Hematopoietic multipotent progenitor cell treated with erythropoietin and hydrocortisone succinate and interleukin-3 and kit ligand, for 4 days (in vitro differentiated cells): ENCODE measurements at places on chromosomes 6 and 20.

DNA sequence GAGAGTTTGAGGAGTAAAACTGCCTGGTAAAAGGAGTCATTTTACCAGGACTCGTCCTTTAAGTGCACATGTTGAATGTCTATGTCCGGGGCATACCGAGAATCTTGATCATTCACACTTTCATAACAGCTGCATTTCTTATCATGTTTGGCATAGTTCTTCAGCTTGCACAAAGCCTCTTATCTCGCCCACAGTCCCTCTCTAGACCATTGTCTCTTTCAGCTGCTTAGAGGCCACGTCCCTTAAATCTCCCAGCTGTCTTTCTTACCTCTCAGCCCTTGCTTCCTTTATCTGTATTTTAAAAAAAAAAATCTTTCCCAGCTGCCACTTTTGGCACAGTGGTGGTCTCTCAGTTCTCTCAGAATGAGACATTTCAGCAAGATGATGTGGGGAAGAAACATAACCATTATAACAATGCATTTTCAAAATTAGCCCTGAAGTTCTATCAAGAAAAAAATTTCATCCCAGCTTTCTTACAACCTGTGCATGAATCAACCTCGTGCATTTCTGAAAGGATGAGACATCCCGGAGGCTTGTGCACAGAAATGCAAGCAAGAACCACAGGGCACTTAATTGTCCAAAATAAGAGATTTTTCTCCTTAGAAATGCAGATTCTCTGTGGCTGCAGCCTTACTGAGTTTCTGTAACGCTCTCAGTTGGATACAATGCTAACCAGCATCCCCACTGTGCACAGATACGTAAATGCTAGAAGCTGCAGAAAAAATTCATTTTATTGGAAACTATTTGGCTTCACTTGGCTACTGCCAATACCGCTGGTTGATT lies 24.2 kb downstream of the RBM24 start:
- peak; percentile 78 for DNase-seq

- no peak for DNase-seq
Observed at GRCh38 chr6:144564202-144564601, 279.1 kb downstream of the UTRN start.

GRCh38 chr6:88519301-88520016 lies 353.3 kb upstream of the CNR1 start:
- DNase-seq: no peak

DNA sequence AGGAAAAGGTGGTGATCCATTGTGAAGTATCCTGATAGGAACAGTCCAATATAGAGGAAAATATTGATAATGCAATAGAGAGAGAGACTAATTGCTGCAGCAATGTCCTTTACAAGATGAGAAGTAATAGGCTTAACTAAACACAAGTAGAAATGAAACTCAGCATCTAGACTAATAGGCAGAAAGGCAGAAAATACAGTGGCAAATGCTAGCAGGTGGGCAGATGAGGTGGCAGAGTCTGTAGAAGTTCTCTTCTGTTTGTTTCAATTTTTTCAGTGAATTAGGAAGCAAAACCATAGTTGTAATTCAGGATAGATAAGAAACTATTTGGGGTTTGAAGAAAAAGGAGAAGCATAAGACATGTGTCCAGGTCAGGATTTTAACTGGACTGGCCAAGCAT lies 236.7 kb upstream of the HS3ST5 start:
- no peak for DNase-seq
